Nephron progenitor cell (in vitro differentiated cells): ENCODE measurements at places on chromosomes 3 and 15.

DNA sequence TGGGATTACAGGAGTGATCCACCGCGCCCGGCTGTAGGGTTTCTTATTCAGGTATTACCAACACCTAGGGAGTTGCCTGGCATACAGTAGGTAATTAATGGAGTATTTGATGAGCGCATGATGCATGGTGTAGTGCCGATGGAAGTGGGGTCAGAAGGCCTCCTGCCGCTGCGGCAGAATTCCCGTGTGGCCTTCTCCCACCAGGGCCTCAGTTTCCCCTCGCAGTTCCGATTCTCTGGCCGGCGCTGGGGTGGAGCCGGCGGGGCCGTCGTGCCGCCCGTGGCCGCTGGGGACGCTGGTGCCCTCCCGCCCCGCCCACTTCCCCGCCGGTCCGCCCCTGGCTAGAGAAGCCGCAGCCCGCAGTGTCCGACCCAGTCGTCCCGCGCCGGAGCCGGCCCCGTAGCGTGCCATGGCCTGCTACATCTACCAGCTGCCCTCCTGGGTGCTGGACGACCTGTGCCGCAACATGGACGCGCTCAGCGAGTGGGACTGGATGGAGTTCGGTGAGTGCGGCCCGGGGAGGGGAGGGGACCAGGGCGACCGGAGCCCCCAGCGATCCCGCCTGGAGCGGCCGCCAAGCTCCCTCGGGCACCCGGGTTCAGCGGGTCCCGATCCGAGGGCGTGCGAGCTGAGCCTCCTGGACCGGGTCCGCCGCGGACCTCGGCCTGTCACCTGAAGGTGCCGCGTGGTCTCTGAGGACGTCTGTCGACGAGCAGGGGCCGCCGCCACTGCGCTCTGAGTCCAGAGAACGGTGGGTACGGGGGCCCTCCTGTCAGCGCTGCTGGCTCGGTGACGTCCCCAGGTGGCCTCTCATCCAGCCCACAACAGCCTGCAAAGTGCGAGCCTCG, at the start of gene IRAK2:
Gene IRAK2 (plus strand): TSS at position 374 of the 848 bp plus-strand sequence. CDS start 36 bp downstream, at position 410.
- peak; percentile 80 for DNase-seq
- peaks cover 29% of the 10 kb centered on the region for H3K27me3 ChIP-seq
- no peak within 1 kb of the TSS for H3K27ac ChIP-seq
- peaks cover 5% of the 10 kb centered on the region for H3K36me3 ChIP-seq

DNA sequence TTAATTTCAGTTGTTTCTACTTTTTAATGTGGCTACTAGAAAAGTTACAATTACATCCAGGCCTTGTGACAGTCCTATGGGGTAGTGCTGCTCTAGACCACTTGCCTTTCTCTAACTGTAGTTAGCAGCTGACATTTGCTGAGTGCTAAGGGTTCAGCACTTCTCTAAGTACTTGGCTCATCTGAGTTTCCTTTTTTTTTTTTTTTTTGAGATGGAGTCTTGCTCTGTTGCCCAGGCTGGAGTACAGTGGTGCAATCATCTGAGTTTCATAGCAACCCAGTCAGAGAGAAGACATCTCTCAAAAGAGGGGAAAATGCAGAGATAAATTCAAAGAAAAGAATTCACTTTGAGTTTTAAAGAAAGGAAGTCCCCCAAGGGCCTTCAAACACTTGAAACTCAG, 130.8 kb downstream of the MYLK start:
- H3K4me1 ChIP-seq = peaks cover 36% of the 10 kb centered on the region
- H3K27ac ChIP-seq = no peak overlapping the region
- no peak overlapping the region for H3K4me3 ChIP-seq
- no peak for DNase-seq
- no peaks in the 10 kb centered on the region for H3K36me3 ChIP-seq

DNA sequence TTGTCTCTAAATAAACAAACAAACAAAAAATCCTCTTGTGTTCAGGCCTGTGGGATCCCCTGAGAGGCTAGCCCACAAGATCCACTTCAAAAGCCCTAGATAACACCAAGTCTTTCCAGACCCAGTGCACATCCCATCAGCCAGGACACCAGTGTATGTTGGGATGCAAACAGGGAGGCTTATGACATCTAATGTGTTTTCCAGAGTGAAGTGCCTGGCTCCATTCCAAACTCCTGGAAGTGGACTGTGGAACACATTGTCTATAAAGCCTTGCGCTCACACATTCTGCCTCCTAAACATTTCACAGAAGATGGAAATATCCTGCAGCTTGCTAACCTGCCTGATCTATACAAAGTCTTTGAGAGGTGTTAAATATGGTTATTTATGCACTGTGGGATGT, 57.0 kb downstream of the MLH1 start:
- no peaks in the 10 kb centered on the region for H3K27me3 ChIP-seq
- DNase-seq = no peak
- peaks cover 10% of the 10 kb centered on the region for H3K4me1 ChIP-seq
- no peak overlapping the region for H3K4me3 ChIP-seq
- peak overlapping the region; percentile 55 for H3K27ac ChIP-seq
- peaks cover 92% of the 10 kb centered on the region for H3K36me3 ChIP-seq

DNA sequence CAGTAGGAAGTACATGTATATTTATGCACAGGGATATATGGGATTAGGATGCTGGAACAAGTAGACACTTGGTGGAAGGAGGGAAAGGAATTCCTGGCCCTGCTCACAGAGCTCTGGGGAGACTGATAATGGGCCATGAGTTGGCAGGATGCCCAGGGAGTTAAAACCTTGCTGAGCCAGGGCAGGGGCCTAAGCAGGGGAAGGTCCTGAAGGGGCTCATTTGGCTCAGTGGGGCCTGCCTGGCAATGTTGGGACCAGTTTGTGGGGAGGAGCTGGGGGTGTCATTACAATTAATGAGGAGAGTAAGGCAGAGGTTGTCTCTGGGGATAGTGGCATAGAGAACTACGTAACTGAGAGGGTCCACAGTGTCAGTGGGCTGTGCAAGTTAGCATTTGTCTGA, 124.2 kb upstream of the ADPGK start:
- DNase-seq = no peak
- H3K4me3 ChIP-seq = no peak overlapping the region
- H3K4me1 ChIP-seq = peaks cover 10% of the 10 kb centered on the region
- no peak overlapping the region for H3K27ac ChIP-seq
- no peaks in the 10 kb centered on the region for H3K36me3 ChIP-seq

- no peaks in the 10 kb centered on the region for H3K27me3 ChIP-seq
- peaks cover 58% of the 10 kb centered on the region for H3K4me1 ChIP-seq
- no peak overlapping the region for H3K4me3 ChIP-seq
- H3K36me3 ChIP-seq = no peaks in the 10 kb centered on the region
- peak; percentile 51 for DNase-seq
Measured at GRCh38 chr15:40069178-40070165, 30.5 kb upstream of the SRP14 start.

GRCh38 chr3:71532639-71533395, 50.7 kb downstream of the FOXP1 start:
- peaks cover 69% of the 10 kb centered on the region for H3K4me1 ChIP-seq
- no peak for DNase-seq
- H3K36me3 ChIP-seq = peaks cover 32% of the 10 kb centered on the region
- no peak overlapping the region for H3K4me3 ChIP-seq
- peaks cover 7% of the 10 kb centered on the region for H3K27me3 ChIP-seq

GRCh38 chr3:67468511-67468910, 185.9 kb downstream of the SUCLG2 start:
- no peak overlapping the region for H3K4me3 ChIP-seq
- no peaks in the 10 kb centered on the region for H3K27me3 ChIP-seq
- H3K4me1 ChIP-seq = peaks cover 4% of the 10 kb centered on the region
- DNase-seq = no peak

DNA sequence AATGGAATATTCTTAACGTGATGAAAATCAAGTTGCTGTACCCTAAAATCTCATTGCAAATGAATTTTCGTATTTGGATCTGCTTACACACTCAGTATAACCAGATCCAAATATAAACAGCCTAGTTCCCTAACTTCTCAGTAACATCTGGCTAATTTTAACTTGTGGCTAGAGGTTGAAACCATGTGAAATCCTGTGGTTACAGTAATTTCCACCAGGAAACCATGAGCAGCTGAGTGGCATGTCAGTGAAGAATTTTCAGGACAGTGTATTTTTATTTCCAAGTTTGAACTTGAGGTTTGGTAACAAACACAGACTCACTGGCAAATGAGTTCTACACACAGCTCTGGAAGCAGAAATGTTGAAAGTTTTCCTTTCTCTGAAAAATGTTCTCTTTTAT, 754.1 kb downstream of the NR2F2 start:
- peaks cover 10% of the 10 kb centered on the region for H3K27me3 ChIP-seq
- no peak overlapping the region for H3K27ac ChIP-seq
- no peaks in the 10 kb centered on the region for H3K36me3 ChIP-seq
- H3K4me3 ChIP-seq = no peak overlapping the region
- H3K4me1 ChIP-seq = peaks cover 70% of the 10 kb centered on the region

GRCh38 chr3:185552358-185552877, at the start of gene LIPH:
Gene LIPH (minus strand): TSS chr3:185552588. CDS start chr3:185552471, 117 bp downstream.
- peaks cover 3% of the 10 kb centered on the region for H3K27me3 ChIP-seq
- no peaks in the 10 kb centered on the region for H3K36me3 ChIP-seq
- H3K4me1 ChIP-seq = peaks cover 8% of the 10 kb centered on the region
- DNase-seq = no peak
- H3K27ac ChIP-seq = no peak within 1 kb of the TSS

GRCh38 chr3:194323785-194324735, 27.1 kb downstream of the CPN2 start:
- peaks cover 34% of the 10 kb centered on the region for H3K27me3 ChIP-seq
- peaks cover 10% of the 10 kb centered on the region for H3K36me3 ChIP-seq
- peak overlapping the region; percentile 17 for H3K27ac ChIP-seq
- peak; percentile 82 for DNase-seq

DNA sequence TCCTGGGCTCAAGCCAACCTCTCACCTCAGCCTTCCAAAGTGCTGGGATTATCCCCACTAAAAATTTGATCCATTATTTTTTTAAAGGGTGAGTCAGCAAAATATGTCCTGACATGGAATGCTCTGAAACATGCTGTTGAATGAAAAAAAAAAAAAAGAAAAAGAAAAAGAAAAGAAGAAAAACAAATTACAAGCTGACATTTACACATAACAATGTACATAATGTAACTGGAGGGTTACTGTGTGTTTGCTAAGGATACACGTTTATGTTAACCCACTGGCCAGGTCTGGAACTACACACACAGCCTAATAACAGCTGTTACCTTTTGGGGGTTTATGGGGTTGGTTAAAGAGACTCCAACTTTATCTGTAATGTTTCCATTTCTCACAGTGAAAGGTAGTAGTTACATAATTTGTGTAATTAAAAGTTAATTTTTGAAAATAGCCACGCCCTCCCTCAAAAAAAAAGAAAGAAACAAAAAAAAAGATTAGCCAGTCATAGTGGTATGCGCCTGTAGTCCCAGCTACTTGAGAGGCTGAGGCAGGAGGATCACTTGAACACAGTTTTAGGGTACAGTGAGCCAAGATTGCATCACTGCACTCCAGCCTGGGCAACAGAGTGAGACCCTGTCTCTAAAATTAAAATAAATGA, 3.1 kb upstream of the MESP2 start:
- no peaks in the 10 kb centered on the region for H3K4me1 ChIP-seq
- H3K27me3 ChIP-seq = peaks cover 73% of the 10 kb centered on the region
- H3K36me3 ChIP-seq = no peaks in the 10 kb centered on the region
- H3K4me3 ChIP-seq = no peak overlapping the region
- H3K27ac ChIP-seq = no peak overlapping the region

- H3K27me3 ChIP-seq = no peaks in the 10 kb centered on the region
- H3K4me1 ChIP-seq = peaks cover 7% of the 10 kb centered on the region
- no peak overlapping the region for H3K4me3 ChIP-seq
- H3K27ac ChIP-seq = no peak overlapping the region
- no peak for DNase-seq
- no peaks in the 10 kb centered on the region for H3K36me3 ChIP-seq
Measured at GRCh38 chr3:162555761-162556160, 1059.2 kb downstream of the OTOL1 start.

GRCh38 chr15:46312133-46312740, 677.4 kb downstream of the SQOR start:
- peaks cover 32% of the 10 kb centered on the region for H3K4me1 ChIP-seq
- no peaks in the 10 kb centered on the region for H3K27me3 ChIP-seq
- no peak overlapping the region for H3K4me3 ChIP-seq
- no peaks in the 10 kb centered on the region for H3K36me3 ChIP-seq
- DNase-seq = peak; percentile 86
